ENCODE measurements at places on chromosomes 11 and 22.
A peak's percentile ranks its signal among the peaks of the same experiment; 100 is the strongest.

DNA sequence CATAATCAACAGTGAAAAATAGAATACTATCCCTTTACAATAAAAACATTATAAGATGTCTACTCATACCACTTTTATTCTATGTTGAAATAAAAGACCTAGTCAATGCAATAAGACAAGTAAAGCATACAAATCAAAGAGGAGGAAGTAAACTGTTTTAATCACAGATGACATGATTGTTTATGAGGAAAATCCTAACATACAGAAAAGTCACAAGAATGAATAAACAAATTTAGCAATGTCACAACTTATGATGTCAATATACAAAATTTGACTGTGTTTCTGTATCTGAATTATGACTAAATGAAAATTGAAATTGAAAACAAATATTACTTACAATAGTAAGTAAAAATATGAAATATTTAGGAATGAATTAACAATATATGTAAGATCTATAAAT, 221.9 kb upstream of the GRIA4 start:
- DNase-seq = no peak

DNA sequence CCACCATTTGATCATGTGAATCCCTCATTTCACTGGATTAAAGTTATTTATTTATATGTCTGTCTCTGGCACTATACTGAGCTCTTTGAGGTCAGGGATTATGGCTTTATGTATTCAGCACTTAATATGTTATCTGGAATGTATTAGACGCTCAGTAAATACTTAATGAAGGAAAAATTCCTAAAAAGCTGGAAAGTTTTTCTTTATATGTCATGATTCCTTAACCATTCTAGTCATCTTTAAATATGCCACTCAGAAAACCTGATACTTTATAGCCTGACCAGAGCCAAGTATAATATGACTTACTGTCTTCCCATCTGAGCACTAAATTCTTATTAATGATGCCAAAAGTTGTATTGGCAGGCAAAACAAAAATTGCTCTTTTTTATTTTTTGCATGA, 27.1 kb downstream of the RNF169 start:
- DNase-seq = no peak

DNA sequence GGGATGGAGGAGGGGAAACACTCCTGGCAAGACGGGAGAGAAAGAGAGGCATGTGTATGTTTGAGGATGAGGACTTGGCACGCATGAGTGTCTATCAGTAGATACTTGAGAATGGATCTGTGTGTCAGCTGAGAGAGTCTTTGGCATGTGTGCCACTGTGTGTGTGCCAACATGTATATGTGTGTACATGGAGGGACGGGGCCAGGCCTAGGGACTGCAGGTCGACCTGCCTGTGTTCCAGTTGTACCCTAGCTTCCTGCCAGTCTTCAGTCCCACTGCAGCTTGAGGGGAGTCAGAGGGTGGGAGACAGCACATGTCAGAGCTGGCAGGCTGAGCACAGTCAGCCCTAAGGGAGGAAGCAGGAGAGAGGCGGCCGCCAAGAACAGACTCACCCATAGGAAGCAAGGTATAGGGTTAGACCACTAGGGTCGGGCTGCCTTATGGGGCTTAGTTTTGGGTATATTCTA, 5.6 kb downstream of the CLCF1 start:
- DNase-seq = no peak

GRCh38 chr11:1306186-1307162, 3.0 kb downstream of the TOLLIP start:
- no peak for DNase-seq

GRCh38 chr22:49097966-49098365, 729.7 kb downstream of the BRD1 start:
- no peak for DNase-seq

GRCh38 chr11:12174477-12175143, 64.2 kb downstream of the MICAL2 start:
- DNase-seq = no peak

DNA sequence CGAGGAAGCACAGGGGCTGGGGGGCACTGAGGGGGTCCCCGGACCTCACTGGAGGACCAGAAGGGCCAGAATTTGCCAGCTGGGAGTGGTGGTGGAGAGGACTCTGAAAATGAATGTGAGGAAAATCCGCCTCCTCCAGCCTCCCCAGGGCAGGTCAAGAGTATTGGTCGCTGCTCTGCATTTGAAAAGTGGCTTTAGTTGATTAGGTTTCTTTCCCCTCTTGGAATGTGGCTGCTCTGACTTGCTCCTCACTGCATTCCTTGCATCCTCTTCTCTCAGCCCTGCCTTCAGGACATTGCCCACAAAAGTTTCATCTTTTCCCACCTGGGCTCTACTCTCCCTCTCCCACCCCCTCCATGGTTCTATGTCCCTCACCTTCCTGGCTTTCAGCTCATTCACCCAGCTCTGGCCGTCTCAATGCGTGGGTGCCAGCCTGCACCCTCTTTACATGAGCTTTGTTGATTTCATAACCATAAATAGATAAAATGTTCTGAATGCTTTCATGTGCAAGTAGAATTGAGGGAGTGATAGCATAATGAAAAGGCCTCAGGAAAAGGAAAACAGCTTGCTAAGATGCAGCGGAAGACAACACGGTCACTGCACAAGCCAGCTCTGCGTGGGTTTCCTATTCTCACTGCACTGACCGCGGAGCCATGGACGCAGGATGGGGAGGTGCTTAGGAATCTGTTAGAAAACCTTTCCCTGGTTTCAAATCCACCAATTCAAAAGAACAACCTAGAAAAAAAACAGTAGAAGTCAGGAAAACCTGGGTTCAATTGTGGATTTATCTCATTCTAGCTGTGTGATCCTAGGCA, 6.5 kb upstream of the NPAS4 start:
- no peak for DNase-seq

GRCh38 chr11:45444796-45445195, 158.7 kb upstream of the SYT13 start:
- no peak for DNase-seq

GRCh38 chr22:45472426-45472825, 30.3 kb upstream of the FBLN1 start:
- no peak for DNase-seq

GRCh38 chr11:72030472-72031045, 31.9 kb downstream of the IL18BP start:
- DNase-seq = no peak

- no peak for DNase-seq
Measured at GRCh38 chr11:330307-330693, 9.6 kb upstream of the IFITM3 start.

- peak; percentile 51 for DNase-seq
Measured at GRCh38 chr11:6156628-6157359, 13.3 kb downstream of the OR52B2 start.

All from HL-60 (cell line).